ENCODE measurements at places on chromosomes 12 and 14. TPM values are rescaled to one million over a fixed set of nuclear protein-coding genes. Genes with fewer than 3 reads are reported as not detected.

The CDH24 gene
- 17.2 TPM for total RNA-seq

The GSC gene
- 108 TPM for total RNA-seq

The GZMB gene
- not detected for total RNA-seq

The CMA1 gene
- not detected for total RNA-seq

The C1QL4 gene
- total RNA-seq, result 0.14 TPM

The EIF2S3B gene
- 4.6 TPM for total RNA-seq

The KRT80 gene
- 0.09 TPM for total RNA-seq

The COX6A1 gene
- 349 TPM for total RNA-seq

All from endodermal cell (in vitro differentiated cells).